EH (cell line): ENCODE measurements at places on chromosomes 16 and 17.
A peak's percentile ranks its signal among the peaks of the same experiment; 100 is the strongest.

- DNase-seq = no peak
Observed at GRCh38 chr16:9153502-9153864, 62.0 kb downstream of the HAPSTR1 start.

DNA sequence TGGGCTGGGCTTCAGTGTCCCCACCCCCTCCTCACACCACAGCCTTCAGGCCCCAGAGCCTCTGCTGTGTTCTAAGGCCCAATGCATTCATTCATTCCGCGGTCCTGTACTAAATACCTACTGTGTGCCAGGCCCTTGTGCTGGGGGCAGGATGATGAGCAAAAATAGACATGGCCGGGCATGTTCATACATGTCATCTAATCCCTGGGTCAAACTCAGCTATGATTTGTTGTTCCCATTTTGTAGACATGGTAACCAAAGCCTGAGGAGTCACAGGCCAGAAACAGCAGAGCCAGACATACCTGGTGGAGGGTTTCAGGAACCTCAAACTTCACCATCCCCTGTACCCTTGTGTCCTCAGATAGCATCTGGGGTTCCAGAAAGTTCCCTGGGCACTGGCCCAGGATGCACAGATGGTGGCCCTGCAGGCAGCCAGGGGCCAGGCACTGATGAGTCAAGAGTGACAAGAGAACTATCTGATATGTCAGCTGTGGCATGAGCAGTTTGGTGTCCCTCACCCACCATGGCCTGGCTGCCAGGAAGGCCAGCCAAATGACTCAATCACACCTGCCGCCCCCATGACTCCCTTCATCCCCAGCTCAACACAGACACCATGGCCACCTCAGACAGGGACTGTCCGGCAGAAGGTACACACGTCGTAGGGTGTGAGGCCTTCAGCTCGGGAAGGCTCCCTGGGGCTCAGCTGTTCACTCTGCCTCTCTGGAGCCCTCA is 2.7 kb upstream of the RRAD start:
- peak; percentile 62 for DNase-seq

DNA sequence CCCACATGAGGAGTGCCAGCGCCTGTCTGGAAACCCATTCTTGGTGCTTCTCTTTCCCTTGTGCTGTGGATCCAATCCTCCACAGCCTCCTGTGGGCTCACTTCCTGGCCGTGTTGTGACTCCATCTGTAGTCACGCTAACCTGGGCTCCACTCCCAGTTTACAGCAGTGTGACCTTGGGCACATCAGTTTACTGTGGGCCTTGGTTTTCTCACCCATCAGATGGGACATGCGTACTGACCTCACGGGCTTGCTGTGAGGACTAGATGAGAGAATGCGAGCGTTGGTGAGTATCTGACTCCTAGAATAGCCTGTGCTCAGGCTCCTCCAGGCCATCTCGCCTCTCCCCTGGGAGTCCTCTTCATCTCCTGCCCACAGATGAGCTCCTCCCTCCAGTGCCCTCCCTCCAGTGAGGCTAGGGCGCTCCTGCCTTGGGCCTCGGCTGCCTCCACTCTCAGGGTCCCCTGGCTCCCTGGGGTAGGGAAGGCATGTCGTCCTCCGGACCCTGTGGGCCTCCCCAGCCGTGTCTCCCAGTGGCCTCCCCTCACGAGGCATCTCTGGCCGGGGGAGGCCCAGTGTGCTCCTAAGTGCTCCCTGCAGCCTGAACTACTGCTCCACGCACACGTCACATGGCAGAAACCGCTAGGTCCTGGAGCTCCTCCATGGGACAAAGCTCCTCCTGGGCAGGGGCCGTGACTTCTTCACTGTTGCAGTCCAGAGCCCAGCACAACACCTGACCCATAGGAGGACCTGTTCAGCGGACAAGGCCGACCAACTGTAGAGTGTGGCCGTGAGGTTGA is 5.2 kb upstream of the FOXJ1 start:
- no peak for DNase-seq

DNA sequence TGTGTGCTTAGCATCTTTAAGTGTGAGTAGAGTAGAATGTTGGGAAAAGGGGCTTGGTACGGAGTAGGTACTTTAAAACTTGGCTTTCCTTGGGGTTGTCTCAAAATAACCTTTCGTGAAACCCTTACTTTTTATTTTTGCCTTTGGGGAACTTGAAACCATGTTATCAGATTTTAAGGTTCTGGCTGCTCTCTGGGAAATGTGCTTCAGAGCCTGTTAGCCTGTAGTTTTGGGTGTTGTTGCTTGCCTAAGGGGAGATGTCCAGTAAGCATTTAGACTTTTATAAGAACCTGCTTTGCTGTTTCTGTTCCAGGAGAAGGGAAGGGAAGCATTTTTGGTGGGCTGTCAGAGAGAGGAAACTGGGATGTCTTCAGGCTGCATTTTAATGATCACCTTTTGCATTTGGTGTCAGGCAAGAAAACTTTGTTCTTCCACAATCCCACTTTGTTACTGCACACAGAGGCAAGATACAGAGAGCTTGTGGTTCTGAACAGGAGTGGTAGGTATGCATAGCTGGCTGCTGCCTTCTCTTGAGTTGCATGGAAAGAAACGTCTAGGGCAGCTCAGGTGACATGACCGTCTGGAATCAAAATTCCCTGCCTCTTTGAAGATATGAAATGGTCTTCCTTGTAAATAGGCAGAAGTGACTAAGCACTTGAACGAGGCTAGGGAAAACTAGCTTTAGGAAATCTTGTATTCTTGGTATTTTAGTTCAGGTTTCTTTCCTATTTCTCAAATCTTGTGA is 1.7 kb downstream of the RABEP1 start:
- DNase-seq = no peak

DNA sequence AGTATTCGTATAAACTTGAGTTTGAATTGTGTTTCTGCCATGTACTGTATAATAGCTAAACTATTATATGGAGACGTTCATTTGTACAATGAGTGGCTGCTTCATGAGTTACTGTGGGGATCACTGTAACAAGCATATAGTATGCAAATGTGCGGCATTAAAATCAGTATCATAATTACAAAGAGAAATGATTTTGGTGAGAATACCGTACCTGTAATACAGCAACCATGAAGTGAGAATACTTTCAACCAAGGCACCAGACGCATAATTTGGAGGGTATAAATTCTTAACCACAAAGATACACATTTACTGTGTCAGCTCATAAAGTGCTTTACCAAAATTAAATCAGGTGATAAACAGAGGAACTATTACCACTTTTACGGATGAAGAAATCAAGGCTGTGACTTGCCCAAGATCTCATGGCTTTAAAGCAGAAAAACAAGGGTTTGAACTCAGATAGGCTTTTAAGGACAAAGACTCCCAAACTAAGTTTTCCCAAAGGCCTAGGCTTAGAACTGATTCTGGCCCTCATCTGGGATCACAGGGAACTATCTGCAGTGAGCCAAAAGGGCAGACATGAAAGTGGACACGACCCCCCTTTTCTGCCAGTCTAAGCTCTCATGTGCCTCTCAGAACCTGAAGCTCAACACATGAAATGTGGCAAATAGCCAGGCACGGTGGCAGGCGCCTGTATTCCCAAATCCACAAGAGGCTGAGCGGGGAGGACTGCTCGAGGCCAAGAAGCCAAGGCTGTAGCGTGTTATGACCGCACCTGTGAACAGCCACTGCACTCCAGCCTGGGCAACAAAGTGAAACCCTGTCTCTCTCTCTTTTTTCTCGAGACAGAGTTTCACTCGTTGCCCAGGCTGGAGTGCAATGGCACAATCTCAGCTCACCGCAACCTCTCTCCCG is 6.4 kb downstream of the RPS15A start:
- DNase-seq = no peak

DNA sequence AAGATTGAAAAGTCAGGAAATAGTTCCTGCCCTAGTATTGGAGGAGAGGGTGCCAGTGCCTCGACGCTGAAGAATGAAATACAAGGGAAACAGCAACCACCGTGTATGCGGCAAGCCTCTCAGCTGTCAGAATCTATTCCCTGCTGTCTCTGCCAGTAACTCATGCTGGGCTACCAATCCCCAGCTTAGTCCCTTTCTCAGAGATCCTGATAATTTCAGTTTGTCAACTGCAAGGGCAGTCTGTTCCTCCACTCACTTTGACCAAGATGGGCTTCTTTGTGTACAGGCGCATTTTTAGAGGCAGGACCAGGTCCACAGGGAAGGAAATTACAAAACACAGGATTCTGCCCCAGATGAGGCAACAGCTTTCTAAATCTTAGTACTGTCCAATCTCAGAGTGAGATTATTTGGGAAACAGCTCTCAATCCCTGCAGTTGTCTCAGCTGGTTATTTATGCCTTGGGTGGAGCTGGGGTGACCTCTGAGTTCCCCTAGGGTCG is 1.3 kb downstream of the NQO1 start:
- peak; percentile 39 for DNase-seq

DNA sequence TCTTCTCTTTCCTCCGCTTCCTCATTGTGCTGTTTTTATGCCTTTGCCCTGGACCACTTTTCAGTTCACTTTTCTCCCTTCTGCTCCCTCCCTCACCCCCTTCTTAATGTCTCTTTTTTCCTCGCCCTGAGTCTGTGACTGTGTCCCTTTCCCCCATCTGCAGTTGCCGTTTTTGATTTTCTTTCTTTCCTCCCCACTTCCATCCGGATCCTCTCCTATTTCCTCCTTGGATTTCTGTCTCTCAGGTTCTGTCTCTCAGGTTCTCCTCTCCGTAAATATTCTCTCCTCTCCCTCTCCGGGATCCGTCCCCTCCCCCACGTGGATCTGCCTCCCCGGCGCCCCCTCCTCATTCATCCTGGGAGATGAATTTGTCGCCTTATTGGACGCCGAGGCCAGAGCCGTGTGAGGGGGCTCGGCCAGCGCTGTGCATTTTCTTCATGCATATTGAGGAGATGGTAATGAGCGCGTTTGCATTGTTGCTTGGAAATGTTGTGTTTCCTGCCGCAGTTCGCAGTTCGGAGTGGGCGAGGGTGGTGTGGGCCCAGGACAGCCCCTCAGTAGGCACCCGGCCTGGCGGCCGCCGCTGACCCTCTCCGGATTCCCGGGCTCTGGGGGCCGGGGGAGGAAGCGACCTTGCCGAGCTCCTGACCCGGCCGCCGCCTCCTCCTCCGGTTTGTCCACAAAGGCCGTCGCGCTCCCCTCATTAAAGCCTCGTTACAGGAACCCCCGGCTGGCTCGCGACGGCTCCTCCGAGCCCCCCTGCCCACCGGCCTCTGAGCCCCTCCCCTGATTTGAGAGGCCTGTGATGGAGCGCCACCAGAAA is 4.5 kb upstream of the IRX3 start:
- no peak for DNase-seq

- DNase-seq = no peak
Observed at GRCh38 chr16:31868164-31868563, 5.4 kb upstream of the ZNF267 start.

GRCh38 chr16:78437352-78437968 is 338.0 kb downstream of the WWOX start:
- DNase-seq = no peak

DNA sequence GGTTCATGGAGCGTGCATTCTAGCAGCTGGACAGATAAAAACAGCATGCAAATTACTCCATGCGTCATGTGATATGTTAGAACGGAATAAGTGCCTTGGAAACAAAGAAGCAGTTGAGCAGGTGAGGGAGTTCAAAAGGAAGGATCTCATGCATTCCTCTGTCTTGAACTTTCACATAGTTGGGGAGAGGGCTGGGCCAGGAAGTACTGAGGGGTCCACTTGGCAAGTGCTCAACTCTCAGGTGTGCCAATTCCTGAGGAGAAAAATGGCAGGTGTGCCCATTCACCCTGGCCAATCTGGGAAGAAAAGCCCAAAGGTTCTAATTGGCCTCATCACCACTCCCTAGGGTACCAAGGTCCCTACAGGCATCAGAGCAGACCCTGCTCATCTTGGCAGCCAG is 67.7 kb downstream of the CES1 start:
- no peak for DNase-seq

DNA sequence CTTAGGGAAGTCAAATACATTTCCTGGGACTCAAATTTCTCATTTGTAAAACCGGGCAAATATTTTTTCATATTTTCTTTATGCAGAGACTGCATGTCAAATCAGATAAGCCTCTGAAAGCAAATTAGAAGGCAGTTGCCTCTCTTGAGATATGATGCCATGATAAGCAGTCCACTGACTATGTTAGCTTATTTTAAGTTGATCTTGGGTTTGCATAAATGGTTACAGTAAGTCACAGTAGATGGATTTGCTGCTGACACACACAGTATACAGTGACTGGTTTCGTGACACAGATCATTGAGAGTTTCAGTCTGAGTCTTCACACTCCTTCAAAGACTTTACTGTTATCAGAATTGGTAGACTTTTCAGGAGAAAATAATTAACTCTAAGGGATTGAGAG is 927.6 kb upstream of the CDH8 start:
- no peak for DNase-seq

DNA sequence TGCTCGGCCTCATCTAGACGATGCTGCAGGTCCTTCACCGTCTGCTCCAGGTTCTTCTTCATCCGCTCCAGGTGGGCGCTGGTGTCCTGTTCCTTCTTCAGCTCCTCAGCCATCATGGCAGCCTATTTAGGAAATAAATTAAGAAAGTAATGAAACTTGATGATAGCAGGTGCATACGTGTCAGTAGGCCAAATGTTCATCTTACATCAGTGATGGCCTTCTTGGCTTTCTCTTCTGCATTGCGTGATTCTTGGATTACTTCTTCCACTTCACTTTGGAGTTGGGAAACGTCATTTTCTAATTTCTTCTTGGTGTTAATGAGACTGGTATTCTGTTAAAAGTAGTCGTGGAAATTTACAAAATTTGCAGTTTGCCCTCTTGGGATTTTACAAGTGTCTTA is 20.1 kb upstream of the MYH13 start:
- no peak for DNase-seq
